Bronchial epithelial cell (primary cell): ENCODE measurements at places on chromosomes 3 and 15.

- no peak for DNase-seq
These were observed 216.6 kb upstream of the PRICKLE2 start for GRCh38 chr3:64441861-64442260.

- no peak for DNase-seq
These were observed 34.5 kb upstream of the AP4E1 start for GRCh38 chr15:50873935-50874361.

GRCh38 chr15:37520882-37521281 is 413.6 kb upstream of the TMCO5A start:
- no peak for DNase-seq

GRCh38 chr3:37909067-37909911 is 47.6 kb downstream of the CTDSPL start:
- no peak for DNase-seq

GRCh38 chr3:4392992-4393391 is 74.1 kb downstream of the SUMF1 start:
- DNase-seq = no peak

GRCh38 chr3:51385621-51386091 is 565 bp downstream of the MANF start:
- no peak for DNase-seq

- no peak for DNase-seq
These were observed 59.2 kb upstream of the ARHGEF3 start for GRCh38 chr3:56860939-56861338.

GRCh38 chr3:121750087-121750415 is 510 bp upstream of the GOLGB1 start:
- DNase-seq = no peak

DNA sequence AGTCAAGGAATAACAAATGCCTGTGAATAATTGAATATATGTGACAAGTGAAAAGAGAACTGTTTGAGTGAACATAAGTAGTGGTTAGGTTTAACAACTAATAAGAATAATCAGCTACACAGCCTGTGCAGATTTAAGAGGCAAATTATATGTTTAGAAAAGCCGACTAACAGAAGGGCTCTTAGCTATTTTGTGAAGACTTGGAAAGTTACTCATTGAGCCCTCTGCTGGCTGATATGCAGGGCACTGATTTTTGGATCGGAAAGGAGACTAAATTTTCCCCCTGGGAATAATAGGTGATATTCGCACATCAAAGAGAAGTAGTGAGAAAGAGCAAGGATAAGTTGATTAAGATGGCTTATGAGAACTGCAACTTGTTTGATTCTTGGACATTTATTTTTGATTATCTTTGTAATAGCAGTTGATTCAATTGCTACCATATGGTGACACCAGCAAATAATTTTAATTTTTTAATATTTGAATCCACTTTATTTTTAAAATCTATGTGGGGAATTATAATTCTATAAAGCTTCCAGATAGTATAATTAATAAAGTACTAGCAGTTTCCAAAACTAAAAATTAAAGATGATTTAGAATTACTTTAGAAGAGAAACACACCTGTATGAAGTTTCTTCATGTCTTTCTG is 156.2 kb downstream of the NLGN1 start:
- peak; percentile 43 for DNase-seq

DNA sequence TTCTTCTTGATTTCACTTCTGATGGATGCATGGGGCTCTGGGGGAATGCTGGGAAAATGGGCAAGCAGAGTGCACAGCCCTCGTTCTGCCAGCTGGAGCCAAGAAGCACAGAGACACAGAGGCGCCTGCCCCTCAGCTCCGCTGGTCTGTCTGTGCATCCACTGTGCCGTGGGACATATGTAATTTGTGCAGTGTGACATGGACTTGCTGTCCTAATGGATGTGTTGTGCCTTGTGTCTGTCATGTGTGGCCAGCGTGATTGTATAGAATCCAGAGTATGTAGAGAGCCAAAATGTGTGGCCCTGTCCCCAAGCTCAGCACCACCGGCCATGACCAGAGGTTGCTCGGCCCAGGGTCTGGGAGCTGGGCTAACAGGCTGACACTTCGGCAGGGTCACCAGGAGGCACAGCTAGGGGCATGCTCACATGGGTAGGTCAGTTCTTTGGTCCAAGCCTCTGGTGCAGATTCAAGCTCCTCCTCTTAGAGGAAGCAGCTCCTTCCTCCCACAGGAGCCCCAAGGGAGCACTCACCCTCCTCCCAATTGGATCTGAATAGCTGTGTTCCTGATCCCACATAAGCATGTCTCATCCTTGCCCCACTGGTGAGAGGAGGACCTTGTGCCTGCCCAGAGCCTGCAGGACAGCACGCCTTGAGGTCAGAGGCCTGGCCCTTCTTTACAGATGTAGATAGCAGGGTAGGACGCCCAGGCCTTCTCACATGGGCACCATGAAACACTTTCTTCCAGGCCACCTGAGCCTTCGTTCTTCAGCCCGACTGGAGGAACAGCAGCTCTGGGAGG is 100.8 kb upstream of the ABHD17C start:
- DNase-seq = no peak

DNA sequence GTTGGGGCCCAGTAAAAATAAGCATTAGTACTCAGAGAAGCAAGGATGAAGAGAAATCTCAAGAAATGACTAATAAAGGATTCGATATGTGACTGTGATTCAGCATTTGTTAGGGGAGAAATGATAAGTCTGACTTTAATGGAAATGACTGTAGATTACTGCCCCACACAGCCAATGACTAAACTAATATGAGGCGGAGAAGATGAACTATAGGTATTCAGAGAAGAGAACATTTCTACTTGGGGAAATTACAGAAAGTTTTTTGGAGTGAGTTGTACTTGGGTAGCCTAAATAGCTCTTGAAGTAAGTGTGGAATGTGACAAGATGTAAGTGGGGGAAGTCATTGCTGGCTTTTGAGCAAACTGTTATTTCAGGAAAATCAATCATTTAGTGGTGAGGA is 380.0 kb downstream of the PDCD6IP start:
- no peak for DNase-seq
